ENCODE measurements at places on chromosomes 3 and 15.

DNA sequence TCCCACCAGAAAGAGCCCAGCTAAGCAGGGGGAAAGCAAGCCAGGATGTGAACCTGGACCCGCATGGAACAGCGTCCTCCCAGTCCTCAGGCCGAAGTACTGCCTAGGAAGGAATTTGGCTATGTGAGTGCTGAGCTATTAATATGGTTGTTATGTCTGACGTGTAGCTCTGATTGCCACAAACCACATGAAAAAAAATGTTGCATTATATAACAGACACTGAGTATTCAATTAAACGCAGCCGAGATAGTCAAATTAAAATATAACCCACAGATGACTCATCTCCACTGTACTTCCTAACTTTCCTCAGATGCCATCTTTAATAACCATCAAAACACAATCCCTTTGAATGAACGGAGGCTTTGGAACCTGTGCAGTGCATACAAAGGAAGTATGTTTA is 111.1 kb downstream of the GABRB3 start:
- DNase-seq = no peak

DNA sequence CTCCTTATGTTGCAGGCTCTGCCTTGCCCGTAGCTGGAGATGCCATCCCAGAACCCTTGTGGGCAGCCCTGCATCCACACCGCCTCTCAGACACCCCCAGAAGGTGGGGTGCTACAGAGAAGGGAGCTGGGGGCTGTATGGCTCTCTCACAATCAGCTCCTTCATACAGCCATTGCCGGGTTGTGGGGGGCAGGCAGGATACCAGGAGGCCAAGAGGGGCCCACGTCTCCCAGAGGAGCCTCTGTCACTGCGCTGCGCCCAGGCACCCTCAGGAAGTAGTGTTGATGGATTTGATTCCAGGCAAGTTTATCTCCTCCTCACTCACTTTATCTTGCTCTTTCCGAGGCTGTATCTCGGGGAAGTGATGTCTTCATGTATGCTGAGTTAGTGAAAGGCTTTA is 171.6 kb downstream of the CHDH start:
- no peak for DNase-seq

GRCh38 chr3:38637906-38638305 is 11.6 kb downstream of the SCN5A start:
- DNase-seq = no peak

- DNase-seq = no peak
Measured at GRCh38 chr15:61220125-61220524, 9.0 kb downstream of the RORA start.

- no peak for DNase-seq
Measured at GRCh38 chr15:98233873-98234272, 273.4 kb downstream of the ARRDC4 start.

DNA sequence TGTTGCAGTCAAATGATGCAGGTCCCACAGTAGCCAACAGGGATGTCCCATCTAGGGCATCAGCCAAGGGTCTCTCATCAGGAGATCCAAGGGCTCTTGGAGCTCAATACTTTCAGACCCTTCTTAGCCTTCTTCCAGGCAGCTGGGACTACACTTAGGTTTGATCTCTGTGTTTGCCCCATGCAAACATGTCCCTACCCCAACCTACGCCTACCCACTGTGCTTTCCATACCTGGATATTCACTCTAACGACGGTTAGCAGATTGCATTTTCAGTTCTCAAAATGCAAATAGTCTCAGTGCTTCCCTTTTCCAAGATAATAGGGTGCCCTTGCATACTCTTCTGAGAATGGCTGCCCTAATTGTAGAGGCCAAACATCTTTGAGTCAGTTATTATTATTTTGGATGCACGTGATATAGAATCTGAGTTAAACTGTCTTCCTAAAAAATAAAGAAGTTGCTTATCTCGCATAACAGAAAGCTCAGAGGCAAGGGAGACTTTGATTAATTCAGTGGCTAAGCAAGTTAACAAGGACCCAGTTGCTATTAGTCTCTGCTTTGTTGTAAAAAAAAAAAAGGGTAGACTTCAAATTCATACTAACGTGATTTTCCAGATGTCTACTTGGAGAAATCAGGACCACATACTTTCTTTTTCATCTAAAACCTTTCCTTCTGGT is 1.0 kb upstream of the CEP70 start:
- DNase-seq = no peak

DNA sequence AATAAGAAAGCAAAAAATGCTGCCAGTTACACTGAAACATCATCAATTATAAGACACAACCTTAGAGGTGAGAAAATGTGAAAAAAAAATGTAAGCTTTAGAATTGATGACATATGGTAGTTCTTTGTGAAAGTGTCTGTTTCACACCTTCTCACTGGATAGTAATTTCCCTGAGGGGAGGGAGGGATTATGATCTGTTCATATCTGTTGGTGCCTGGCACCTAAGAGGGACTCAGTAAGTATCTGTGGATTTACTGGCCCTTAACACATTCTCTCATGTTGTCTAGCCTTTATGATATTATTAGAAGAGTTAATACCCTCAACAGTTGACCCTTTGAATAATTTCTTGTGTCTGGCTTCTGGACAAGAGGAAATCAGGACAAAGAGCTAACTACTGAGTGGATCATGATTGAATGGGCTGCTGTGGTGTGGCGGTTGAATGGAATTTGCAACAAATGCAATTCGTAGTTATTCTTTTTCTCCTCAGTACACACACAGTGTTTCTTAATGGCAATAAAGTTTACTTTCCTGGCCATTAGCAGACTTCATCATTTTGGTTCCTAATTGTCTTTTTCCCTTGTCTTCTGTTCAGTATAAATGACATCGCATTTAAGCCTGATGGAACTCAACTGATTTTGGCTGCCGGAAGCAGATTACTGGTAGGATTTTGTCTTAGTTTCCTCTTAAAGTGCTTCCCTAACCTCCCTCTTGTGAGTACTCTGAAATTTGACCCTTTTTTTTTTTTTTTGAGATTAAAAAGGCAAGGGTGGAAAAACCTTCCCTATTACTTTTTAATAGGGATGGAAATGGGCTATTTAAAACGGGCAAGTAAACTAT is 9.5 kb downstream of the IFT122 start:
- DNase-seq = no peak

- no peak for DNase-seq
Measured at GRCh38 chr3:10518506-10519150, 13.2 kb upstream of the ATP2B2 start.

DNA sequence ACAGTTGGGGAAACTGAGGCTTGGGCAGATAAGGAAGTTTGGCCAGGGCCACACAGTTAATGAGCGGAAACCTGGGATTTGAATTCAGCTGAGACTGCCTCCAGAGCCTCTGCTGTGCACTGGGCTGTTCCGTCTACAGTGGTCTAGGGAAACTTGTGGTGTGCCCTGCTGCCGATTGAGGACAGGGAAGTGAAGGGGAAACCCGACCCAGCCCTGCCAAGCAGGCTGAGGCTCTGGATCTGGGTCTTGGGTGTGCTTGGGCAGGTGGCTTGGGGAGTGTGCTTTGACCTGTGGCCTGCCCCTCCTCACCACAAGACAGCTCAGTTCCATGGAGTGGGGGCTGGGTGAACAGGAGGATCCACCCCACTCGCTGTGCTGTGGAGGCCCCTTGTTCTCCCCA is 17.6 kb downstream of the NISCH start:
- no peak for DNase-seq

GRCh38 chr15:58064980-58065444 is 499 bp downstream of the ALDH1A2 start:
- DNase-seq = no peak

DNA sequence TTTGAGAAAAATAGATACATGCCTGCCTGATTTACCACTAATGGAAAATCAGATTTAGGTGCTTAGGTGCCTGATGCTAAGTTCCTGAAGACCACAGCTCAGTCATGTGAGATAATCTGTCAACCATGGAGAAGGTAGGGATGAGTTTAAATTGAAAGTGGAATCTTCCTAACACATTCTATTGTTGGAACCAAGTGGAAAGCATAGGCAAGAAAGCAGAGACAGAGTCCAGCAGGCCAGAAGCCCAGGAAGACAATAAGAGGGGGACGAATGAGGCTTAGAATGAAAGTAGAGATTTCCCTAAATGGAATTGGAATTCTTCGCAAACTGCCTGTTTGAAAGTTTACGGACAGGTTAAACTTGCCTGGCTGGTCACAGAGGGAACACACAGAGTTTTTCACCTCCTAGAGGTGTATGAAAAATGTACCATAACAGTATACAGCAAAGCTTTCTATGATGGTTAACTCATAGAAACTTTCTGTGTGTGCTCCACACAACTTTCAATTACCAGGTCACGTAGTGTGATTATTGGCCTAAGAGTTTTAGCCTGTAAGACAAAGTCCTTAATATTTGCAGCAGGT is 453.8 kb upstream of the KCNMB2 start:
- no peak for DNase-seq

GRCh38 chr15:72319360-72319984 is 485 bp downstream of the CELF6 start:
- peak; percentile 37 for DNase-seq

GRCh38 chr3:128524374-128525299 is 31.6 kb upstream of the GATA2 start:
- DNase-seq = no peak

GRCh38 chr3:66693461-66694031 is 192.7 kb upstream of the LRIG1 start:
- DNase-seq = no peak

DNA sequence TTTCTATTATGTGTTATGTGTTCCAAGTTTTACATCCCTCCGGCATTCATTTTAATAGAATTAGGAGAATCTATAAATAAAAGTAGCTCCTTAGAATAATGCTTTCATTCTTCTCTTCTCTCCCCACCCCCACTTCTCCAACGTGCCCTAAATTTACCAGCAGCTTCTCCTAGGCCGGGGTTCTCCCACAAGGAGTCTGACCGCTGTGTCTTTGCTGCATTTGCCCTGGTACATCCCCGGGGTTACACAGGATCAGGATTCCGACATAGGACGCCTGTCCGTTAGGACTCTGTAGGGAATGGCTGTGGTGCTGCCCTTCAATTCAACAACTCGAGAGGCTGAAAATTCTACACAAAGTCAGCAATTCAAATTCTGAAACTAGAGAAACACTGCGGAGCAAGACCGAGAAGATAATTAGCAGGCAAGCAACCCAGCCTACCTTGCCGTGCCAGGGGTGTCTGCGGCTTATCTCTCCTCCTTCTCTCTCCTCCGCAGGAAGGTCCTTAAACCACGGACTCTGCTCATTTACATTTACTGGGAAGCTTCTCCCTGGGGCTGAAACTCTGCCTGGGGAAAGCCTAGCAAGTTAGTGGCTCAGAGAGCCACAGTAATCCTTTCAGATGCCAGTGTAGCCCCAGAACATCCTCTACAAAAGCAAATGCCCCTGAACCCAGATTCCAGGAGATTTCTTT is 18.8 kb downstream of the PCSK6 start:
- DNase-seq = no peak

- no peak for DNase-seq
Measured at GRCh38 chr3:52463416-52463815, 8.0 kb downstream of the NISCH start.

GRCh38 chr15:75650908-75651809 is 3.4 kb downstream of the SNX33 start:
- DNase-seq = no peak

GRCh38 chr15:29045717-29046116 is 159.9 kb downstream of the APBA2 start:
- DNase-seq = no peak

GRCh38 chr3:128569756-128570155 is 76.8 kb upstream of the GATA2 start:
- no peak for DNase-seq

- no peak for DNase-seq
Measured at GRCh38 chr3:100606894-100607512, 2.4 kb upstream of the ADGRG7 start.

GRCh38 chr3:141412936-141413354 is 44.6 kb downstream of the ZBTB38 start:
- DNase-seq = no peak

DNA sequence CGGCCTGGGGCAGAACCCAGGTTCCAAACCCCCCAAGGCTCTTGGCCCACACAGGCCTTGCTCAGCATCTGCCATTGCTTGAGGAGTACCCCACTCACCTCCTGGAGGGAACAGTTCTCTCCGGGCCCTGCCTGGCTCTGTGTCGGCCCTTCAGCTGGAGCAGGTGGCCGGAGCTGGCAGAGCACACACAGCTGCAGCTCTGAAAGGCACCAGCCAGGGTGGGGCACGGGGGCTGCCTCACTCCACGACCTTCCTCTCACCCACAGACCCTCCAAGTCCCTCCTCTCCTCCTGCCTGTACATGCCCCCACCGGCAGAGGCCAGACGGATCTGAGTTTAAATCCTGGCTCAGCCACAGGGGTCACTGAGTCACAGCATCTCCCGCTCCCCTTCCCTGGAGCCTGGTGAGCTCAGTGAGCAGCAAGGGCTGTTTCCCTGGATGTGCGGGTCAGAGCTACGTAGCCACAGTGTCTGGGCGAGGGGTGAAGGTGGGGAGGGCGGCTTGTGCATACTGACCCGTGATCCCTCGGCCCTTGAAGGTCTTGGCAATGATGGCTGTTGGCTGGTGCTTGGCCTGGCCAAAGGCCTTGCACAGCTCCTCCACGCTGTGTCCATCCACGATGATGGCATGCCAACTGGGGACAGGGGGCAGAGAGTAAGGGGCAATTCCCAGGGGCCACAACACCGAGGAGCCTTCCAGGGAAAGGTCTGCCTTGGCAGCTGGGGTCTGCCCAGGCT is 23.0 kb downstream of the TKT start:
- no peak for DNase-seq

DNA sequence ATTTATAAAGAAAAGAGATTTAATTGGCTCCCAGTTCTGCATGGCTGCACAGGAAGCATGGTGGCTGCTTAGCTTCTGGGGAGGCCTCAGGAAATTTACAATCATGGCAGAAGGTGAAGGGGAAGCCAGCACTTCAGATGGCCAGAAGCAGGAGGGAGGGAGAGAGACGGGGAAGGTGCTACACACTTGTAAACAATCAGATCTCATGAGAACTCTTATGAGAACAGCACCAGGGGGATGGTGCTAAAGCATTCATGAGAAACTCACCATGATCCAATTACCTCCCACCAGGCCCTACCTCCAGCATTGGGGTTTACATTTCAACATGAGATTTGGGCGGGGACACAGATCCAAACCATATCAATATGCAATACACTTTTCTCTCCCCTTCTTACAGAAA is 73.7 kb downstream of the ECT2 start:
- DNase-seq = peak; percentile 6

GRCh38 chr15:62124176-62124972 is 40.7 kb downstream of the C2CD4B start:
- DNase-seq = peak; percentile 53

DNA sequence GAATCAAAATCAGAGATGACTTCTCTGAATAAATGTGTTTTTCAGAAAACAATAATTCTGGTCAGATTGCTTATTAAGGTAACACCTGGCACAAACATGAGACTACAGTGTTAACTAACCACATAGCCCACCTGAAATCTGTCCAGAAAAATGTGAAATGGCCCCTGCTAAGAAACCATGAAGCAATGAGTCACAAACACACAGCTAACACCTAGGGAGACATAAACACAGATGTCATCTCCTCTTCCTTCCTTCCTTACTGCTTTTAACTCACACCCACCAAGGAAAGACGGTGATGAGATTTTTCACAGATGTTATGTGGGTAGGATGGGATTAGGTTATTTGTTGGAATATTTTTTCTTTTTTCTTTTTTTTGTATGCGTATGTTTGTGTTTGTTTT is 315.0 kb upstream of the STAC start:
- no peak for DNase-seq

- DNase-seq = no peak
Measured at GRCh38 chr3:129344540-129345220, 66.0 kb downstream of the HMCES start.

All from NCI-H510A treated with DMSO at 0.1 percent for 48 hours (cell line).